BJ (cell line): ENCODE measurements at places on chromosomes 3 and 15.
A peak's percentile ranks its signal among the peaks of the same experiment; 100 is the strongest.

GRCh38 chr15:49330166-49330565 is 92.9 kb upstream of the FGF7 start:
- no peak for DNase-seq

DNA sequence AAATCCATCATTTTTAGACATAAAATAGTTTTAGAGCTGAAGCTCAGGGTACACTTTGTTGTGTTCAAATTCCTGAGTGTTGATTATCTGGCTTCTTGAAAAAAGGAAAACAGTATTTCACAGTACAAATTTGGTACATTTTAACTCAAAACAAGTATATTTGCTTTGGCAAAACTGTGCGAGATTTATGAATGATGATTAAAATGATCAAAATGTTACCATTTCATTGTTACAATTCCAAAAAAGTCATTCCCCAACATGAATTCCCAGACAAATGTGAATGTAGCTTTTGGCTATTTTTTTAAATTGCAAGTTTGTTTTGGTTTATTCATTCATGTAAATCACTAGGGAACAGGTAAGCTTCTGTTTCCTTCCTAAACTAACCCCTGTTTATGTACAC is 347.4 kb upstream of the DCBLD2 start:
- no peak for DNase-seq

- DNase-seq, result no peak
Observed at GRCh38 chr15:101563176-101563796, 73.8 kb upstream of the PCSK6 start.

DNA sequence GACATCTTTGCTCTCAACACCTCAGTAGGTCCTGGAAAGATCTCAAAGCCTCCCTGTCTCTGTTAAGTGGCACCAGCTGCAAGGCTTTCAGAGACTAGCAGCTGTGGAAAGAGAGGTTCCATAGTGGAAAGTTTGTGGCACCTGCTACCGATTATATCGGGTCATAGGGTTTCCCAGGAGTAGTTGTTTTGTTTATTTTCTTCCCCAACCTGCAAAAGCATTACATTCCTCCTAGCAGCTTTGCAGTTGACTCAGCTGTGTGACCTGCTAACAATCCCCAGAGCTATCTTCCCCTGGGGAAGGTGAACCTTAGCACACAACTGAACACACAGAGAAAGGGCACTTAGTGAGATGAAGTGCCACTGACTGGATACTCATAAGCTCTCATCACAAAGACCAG is 598.9 kb upstream of the GRM7 start:
- no peak for DNase-seq

GRCh38 chr3:100754563-100755334 is 45.5 kb downstream of the TFG start:
- DNase-seq, result no peak

GRCh38 chr3:129560911-129561594 is 18.1 kb downstream of the H1-8 start:
- peak; percentile 68 for DNase-seq

DNA sequence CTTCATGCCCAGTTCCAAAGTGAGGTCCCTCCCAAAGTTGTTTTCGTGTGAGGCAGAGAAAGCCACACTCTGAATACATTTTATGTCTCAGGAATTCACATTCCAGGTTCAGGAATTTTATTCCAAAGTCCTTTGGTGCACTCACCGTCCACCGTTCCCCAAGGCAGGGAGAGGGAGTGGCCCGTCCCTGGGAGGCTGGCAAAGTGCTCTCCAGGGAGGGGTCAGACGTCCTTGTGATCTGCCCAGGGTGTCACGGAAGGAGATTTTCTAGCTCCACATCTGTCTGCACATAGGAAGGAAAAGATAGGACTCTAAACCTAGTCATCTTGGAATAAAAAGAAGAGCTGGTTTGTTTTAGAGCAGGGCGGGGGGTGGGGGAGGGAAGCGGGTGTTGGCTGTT is 47.9 kb downstream of the KLF13 start:
- DNase-seq, result no peak

- no peak for DNase-seq
Observed at GRCh38 chr3:70974747-70975146, 608.8 kb downstream of the FOXP1 start.

GRCh38 chr15:81502439-81502838 is 128.4 kb upstream of the TMC3 start:
- no peak for DNase-seq

DNA sequence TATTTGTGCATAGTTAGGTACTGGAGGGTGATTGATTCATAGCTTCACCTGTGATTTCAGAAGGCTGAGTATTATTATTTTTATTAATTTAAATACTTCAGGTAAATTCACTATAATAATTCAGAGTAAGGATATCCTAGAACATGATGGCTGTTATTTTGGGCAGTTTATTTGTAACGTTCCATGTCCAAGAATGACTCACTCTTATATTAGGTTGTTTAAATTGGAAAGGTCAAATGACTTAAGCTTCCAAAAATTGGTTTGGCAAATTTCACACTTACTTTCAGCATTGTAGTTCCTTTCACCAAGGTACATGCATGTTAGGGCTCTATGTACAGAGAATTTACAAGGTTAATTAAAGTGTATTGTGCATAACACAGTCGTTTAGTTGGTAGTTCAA is 120.2 kb downstream of the EPHA3 start:
- DNase-seq, result no peak

- DNase-seq, result no peak
Observed at GRCh38 chr3:192911293-192911692, 6.4 kb downstream of the MB21D2 start.

DNA sequence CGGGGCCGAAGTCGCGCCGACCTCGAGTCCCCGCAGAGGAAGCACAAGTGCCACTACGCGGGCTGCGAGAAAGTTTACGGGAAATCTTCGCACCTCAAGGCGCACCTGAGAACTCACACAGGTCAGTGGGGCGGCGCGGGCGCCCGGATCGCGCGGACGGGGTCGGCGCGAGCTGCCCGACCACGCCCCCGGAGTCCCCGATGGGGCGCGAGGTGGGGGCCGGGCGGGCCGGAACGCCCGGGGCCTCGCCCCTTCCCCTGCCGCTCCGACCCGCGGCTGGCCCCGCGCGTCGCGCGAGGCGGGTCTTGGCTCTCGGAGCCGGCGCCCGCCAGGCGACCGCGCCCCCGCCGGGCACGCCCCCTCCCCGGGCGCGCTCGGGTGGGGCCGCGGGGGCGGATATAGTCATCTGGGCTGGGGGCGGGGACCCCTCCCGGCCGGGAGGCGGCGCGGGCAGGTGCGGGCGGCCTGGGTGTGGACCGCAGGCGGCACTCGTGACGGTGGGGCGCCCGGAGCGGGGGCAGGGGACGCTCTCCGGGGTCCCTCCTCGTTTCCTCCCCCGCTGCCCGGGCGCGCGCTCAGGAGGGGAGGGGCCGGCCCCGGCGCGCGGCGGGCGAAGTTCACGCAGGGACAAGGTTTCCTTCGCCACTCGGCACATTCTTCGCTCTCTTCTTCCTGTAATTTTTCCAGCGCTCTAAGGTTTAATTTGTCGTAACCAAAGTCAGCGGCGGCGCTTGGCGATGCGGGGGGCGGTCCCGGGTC is 1.2 kb downstream of the KLF13 start:
- DNase-seq, result no peak

DNA sequence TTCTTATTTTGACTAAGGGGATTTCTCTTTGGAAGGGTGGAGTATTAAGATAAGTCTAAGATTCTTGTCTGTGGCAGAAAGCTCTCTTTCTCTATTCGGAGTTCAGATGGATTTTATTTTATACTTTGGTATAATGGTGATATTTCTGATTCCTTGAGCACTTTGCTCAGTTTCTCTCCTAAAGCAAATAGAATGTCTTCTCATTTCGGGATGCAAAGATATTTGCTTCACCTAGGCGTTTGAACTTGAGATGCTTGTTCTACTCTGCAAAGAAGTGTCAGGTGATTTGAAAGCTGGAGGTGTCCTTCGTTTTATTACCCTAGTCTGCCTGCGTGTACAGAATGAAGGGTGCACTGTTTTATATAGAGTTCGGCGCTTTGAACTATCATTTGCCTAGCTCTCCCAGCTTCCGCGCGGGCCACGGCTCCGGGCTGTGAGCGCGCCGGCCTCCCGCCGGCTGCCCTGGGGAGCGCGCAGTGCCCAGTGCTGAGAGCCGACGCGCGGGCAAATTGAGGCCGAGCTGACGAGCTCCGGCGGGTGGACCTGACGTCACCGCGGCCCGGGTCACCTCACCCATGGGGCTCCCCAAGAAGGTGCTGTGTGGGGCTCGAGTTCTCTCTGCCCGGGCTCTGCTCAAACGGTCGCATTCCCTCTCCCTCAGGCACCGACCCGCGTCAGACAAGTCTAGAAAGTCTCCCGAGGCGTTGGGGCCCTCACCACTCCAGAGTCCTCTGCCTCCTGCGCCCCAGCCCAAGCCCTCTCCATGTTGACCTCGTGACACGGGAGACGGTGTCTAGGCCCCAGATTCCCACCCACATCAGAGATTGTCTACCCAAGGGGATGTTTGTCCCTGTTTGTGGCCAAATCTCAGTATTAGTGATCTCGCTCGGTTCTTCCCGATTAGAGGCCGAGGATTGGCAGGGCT is 7.5 kb downstream of the SOX2 start:
- no peak for DNase-seq

DNA sequence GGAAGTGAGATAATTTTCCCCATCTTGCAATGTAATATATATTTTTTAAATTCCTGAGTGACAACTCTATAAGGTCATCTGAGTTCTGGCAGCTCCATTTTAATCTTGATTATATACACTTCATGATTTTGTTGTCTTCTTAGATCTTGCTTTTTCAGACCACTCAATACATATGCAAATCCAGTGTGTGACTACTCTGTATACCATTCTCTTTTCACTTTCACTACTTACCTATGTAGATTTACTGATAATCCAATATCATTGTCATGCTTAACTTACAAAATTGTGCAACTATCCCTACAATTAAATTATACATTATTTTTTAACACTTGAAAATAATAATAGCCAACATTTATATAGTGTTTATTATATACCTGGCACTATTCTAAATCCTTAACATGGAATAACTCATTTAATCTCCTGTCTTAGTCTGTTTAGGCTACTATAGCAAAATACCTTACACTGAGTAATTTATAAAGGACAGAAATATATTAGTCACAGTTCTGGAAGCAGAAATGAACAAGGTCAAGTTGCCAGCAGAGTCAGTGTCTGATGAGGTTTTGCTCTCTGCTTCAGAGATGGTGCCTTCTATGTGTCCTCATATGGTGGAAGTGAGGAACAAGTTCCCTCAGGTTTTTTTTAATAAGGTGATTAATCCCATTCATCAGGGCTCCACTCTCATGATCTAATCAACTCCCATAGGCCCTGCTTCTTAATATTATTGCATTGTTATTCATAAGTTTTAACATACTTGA is 338.5 kb downstream of the TUSC7 start:
- no peak for DNase-seq

DNA sequence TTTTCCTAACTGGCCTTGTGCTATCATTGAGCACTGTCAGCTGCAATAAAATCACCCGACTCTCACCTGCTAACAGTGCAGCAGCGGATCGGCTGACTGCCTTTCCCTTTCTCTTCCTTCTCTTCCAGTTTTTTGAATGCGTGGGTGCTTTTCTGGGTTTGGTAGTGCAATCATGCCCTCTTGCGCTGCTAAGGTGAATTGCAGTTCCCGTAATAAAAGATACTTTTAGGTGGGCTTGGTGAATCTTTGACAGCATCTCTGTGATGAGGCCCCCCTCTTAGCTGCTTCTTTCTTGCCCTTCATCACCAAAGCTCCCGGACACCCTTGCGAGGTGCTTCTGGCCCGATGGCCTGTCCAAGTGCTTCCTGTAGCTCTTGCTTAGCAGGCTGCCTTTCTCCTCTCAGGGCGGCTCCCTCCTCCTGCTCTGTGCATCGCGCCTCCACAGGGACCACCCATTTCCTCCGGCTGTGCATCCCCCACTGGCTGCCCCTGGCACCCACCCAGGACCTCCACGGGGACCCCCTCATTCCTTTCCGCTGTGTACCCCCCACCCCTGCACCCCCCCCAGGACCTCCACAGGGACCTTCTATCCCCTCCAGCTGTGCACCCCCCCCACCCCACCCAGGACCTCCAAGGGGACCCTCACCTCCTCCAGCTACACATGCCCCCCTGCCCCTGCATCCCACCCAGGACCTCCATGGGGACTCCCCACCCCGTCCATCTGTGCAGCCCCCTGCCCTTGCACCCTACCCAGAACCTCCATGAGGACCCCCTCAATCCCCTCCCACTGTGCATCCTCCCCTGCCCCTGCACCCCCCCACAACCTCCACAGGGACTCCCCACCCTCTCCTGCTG is 50.8 kb upstream of the RPL32 start:
- no peak for DNase-seq

DNA sequence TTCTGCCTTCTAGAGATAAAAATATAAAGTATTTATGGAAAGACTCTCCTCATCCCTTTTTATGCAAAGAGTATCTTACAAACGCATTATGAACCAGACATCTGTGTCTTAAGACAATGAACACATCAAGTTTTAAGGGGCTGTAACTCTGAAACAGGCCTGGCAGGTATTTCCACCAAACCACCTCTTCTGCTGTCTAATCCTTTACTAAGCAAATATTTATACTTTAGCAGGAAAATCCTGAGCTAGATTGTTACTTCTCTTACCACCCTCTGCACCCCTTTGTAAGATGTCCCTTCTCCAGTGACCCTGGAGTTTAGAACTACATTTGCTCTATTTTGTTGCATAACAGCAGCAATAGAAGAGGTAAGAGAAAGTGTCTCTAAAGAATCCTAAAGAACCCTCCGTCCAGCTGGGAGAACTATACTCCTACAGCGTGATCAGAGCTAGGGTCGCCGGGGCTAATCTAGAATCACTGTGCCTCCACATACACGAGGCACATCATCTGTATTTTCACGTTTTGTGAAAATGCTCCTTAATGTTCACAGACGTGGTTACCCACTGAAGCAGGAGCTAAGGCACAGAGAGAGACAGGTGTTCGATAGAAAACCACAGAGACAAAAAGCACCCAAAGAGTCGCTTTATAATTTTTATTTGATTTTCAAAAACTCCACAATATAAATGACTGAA is 129.6 kb downstream of the FOXP1 start:
- DNase-seq, result no peak

GRCh38 chr15:98878862-98879261 is 128.7 kb downstream of the PGPEP1L start:
- no peak for DNase-seq

GRCh38 chr3:179769411-179770247 is 116.8 kb downstream of the USP13 start:
- DNase-seq, result no peak

DNA sequence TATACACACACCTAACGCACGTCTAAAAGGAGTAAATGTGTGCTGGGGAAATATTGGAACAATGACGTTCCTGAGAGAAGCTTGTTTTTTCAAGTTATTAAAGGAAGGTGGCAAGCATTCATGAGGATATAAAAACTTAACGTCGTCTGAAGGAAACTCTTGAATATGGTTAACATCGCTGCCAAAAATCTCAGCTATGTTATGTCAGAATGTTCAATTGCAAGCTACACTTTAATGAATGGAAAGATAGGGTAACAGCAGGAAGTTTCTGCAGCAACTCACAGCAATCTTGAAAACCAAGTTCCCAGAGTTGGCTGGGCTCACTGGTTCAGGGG is 54.3 kb upstream of the MEF2A start:
- DNase-seq, result peak; percentile 32
